ENCODE measurements at places on chromosomes 16 and 17. TPM values are rescaled to one million over a fixed set of nuclear protein-coding genes. Genes with fewer than 3 reads are reported as not detected.

The ITGB3 gene
- polyA plus RNA-seq, result 3.2 TPM

The ACSM5 gene
- not detected for polyA plus RNA-seq

- DNase-seq, result peak; percentile 59
These were observed 7.0 kb upstream of the C1QTNF8 start for GRCh38 chr16:1102921-1103635.

DNA sequence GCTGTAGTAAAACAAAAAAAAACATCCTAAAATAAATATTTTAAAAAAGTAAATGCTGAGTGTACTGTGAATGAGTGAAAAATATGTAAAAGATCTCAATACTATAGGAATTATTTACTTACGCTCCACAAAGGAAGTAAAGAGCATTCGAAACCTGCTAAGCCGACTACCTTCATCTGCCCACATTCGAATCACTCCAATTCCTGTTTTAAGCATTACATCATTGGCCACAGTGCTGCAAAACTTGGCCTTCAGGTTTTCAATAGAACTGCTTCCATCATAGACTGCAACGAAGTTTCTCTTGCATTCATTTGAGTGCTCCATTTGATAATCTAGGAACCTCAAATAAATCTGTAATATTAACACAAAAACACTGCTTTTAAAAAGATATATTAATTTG, 34.4 kb downstream of the NETO2 start:
- DNase-seq, result no peak

DNA sequence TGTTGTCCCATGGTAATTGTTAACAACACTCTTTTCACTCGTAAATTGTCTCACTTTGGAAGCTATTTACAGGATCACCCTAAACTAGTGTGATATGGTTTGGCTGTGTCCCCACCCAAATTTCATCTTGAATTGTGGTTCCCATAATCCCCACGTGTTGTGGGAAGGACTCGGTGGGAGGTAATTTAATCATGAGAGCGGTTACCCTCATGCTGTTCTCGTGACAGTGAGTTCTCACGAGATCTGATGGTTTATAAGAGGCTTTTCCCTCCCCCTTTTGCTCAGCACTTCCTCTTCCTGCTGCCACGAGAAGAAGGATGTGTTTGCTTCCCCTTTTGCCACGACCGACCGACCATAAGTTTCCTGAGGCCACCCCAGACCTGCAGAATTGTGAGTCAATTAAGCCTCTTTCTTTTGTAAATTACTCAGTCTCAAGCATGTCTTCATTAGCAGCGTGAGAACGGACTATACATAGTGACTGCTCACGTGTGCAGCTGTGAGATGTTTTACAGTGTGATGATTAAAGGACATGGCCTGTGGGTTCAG, 34.4 kb downstream of the DNAH3 start:
- DNase-seq, result peak; percentile 22

- peak; percentile 46 for DNase-seq
These were observed 86.4 kb upstream of the LGALS9 start for GRCh38 chr17:27544350-27545131.

DNA sequence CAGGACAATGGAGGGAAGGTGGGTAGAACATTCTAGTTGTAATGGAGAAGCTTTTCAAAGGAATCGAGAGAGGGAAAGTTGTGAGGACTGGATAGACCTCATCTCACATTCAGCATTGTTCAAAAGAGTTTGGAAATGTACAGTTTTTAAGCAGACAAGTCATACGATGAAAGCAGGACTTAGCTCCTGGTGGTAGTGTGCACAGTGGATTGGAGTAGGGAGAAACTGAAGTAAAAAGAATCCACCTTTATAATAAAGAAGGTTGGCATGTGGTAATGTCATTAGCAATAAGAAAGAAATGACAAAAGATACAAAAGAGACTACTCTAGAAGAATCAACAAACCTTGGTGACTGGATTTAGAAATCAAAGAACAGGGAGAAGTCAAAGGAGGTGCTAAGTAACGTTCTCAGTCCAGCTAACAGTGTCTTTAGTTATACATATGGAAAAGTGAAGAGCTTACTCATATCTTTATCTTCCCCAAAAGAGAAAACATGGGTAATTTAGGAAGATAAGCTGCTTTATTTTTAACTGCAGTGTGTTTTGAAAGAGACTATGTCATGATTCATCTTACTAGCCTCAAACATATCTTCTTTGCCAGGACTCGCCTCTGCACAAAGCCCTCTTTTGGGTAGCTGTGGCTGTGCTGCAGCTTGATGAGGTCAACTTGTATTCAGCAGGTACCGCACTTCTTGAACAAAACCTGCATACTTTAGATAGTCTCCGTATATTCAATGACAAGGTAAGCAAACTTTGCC, 18.7 kb upstream of the EVI2A start:
- no peak for DNase-seq

GRCh38 chr17:34024806-34025551, 230.1 kb upstream of the CCL2 start:
- DNase-seq, result no peak

- no peak for DNase-seq
These were observed 223.3 kb upstream of the SALL1 start for GRCh38 chr16:51374346-51374745.

DNA sequence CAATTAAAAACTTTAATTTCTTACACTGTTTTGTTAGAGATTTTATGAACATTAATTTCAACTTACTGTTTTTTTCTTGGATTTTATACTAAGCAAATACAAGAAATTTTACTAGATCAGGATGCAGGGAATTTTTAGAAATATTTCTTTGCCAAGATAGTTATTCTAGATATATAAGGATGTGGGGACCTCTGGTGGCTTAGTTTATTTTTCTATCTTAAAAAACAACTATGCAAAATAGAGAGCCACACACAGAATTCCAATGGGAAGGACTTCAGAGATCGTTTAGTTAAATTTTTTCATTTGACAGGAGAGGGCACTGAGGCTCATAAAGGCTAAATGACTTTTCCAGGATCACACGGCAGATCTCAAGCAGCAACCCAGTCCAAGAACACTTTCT, 23.0 kb upstream of the CAPNS2 start:
- DNase-seq, result no peak
